ENCODE measurements at places on chromosomes 6 and 20.

GRCh38 chr20:33263784-33264183, 19.2 kb upstream of the BPIFB1 start:
- DNase-seq, result no peak

- no peak for DNase-seq
Measured at GRCh38 chr6:132666118-132666517, 7.1 kb upstream of the TAAR1 start.

DNA sequence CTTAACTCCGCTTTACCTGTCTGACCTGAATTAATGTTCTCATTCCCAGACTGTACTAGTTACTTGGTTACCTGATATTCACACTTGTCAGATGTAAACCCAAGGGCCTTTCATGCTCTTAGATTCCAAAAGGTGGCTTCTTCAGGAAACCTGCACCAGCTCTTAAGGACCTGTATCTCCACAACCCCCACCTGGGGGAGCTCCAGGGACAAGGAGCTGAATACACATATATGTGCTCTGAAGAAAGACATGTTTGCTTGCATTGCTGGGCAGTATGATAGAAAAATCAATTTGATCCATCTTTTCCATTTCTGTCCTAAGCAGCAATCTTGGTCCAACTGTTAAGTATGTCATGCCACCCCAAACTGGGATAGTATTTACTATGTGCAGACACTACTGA, 64.8 kb upstream of the POU3F2 start:
- DNase-seq, result no peak

GRCh38 chr6:48917233-48917632, 545.8 kb downstream of the MMUT start:
- DNase-seq, result no peak

- no peak for DNase-seq
Measured at GRCh38 chr6:110554966-110555460, 78.6 kb upstream of the SLC22A16 start.

- peak; percentile 19 for DNase-seq
Measured at GRCh38 chr6:146433881-146434731, 109.5 kb upstream of the RAB32 start.

GRCh38 chr20:57061051-57061900, 205.2 kb downstream of the BMP7 start:
- DNase-seq, result peak; percentile 46

DNA sequence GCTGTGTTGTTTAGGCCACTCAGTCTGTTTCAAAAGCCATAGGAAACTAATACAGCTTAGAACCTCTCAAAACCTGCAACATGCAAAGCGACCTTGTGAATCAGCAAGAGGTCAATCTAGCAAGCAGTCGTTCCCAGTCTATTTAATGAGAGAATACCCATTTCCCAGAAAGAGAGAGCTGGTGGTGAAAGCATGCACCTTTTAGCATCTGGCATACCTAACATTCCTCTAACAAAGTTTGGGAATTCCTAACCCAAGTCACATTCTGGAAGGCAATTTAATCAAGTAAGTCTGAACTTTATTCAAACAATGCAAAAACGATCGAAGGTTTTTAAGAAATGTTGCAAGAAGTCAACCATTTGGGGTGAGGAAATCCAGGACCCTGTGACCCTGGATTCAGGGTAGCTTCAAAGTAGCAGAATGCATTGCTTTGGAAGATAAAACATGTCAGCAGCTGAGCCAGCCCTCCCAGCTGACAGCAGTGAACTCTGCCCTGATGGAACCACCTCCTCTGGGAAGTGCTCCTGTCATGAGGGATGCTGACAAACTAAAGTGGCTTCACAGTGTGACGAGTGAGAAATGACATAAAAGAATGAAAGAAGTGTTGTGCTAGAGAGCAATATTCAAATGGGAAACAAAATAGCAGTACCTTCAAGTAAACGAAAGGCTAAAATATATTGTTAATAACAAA, 104.8 kb downstream of the GMDS start:
- DNase-seq, result no peak
